GM04504 (cell line): ENCODE measurements at places on chromosomes 4 and X.
A peak's percentile ranks its signal among the peaks of the same experiment; 100 is the strongest.

GRCh38 chrX:54042609-54043021 lies 1.7 kb downstream of the PHF8 start:
- peak; percentile 25 for DNase-seq

- no peak for DNase-seq
These were observed 455.3 kb downstream of the KCTD8 start for GRCh38 chr4:43993196-43993902.

DNA sequence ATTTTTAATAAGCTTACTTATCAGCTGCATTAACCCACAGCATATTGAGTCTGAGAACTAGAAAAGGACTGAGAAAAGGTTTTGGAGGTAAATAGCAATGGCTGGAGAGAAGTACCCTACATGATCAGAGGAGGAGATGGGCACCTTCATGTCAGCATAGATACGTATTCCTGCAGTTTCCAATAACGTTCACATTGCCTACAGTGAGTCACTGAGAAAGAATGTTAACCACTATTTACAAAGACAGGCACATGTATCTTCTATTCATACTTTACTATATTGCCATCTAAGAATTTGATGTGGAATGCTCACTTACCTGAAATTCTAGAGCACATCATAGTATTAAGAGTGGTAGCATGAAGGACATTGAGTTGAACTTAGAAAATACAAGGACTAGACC lies 92.5 kb downstream of the TLL1 start:
- no peak for DNase-seq

- DNase-seq = no peak
These were observed 40.4 kb downstream of the NSG1 start for GRCh38 chr4:4427121-4427870.

DNA sequence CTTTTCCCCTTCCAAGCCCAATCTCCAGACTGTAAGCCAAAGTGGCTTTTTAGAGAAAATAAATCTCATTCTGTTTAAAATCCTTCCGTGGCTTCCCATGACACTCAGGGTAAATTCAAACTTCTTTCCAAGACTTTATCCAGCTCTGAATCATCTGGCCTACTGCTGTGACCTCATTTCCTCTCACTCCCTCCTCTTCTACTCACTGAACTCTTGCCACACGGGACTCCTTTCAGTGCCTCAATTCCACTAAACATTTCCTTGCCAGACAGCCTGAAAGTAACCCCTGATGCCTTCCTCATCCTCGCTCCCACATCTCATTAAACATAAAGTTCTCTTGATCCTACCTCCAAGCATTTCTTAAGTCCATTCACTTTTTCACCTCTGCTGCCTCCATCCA lies 27.8 kb upstream of the RNF128 start:
- DNase-seq = no peak

DNA sequence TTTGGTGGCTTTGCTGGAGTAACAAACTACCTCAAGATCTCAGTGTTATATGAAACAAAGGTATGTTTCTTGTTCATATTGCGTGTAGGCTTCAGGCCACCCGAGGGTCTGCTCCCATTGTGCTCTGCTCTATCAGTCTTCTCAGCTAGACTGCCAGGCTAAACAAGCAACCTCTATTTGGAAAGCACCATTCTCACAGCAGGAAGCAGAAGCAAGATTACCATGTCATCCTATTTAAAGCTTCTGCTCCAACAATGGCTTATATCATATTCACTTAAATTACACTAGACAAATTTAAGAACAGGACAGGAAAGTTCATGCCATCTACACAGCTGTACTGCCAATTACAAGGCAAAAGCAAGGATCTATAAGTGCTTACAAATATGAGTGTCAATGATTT lies 385.8 kb downstream of the PPARGC1A start:
- no peak for DNase-seq

- DNase-seq = no peak
These were observed 126.9 kb upstream of the BCOR start for GRCh38 chrX:40224658-40225057.

GRCh38 chr4:149161247-149161646 lies 654.4 kb downstream of the IQCM start:
- DNase-seq = peak; percentile 83

- no peak for DNase-seq
These were observed 37.2 kb downstream of the PCGF3 start for GRCh38 chr4:742742-743311.

DNA sequence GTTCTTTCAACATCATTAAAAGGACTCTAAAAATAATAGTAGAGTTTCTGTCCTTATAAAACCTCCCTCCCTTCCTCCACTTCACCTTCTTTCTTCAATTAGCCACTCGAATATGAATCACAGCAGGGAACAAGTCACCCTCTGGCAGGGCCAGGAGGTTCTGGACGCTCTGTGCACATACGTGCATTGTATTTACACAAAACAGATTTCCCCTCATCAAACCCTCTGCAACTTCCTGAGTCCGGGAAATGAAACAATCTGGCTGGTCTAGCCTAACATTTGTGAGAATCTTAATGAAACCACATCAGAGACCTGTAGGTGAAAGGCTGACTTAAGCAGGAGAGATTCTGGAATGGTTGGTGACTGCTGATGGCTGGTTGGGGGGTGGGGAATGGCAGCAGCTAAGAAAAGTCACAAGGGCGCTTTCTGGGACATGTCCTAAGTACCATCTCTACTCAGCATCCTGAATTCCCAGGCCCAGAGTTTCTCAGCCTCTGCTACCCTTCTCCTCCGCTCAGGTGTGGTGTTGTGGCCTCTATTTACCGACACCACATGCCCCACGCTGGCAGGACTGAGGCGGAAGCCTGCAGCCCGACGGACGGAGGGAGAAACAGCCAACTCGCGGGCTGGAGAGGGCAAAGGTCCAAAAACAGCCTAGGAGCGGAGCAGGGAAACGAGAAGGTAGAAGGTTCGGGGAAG lies 1.0 kb downstream of the ZDHHC9 start:
- no peak for DNase-seq

- DNase-seq = no peak
These were observed 11.7 kb upstream of the PTPN13 start for GRCh38 chr4:86582410-86582809.

- no peak for DNase-seq
These were observed 292.3 kb upstream of the FSTL5 start for GRCh38 chr4:162456106-162456505.

DNA sequence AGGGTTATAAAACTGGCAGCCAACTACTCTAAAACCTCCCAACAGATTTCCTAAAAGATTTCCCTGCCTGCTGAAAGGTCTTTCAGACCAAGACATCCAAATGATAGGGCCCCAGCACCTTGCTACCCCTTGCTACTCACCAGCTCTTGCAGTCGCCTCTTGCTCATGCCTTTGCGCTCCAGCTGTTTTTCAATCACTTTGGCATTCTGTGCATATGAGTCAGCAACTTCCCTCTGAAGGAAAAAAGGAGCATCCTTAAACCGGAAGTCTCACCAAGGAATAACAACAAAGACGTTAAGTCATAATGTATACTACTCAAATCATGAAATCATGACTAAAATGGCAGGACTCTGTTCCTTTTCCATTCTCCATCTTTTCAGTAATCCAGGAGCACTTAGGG lies 24.0 kb downstream of the STEEP1 start:
- DNase-seq = peak; percentile 29

DNA sequence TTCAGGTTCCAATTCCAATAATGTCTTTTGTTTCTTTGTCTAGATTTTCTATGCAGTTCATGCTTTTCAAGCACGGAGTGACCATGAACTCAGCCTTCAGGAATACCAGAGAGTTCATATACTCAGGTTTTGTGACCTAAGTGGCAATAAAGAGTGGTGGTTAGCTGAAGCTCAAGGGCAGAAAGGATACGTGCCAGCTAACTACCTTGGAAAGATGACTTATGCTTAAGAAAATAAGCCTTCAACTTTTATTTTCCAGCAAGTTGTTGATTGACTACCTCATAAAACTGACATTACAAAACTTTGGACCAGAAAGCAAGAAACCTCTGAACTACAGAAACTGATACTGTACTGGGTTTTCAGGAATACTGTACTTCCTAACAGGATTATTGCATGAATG lies 30.8 kb downstream of the INTS12 start:
- no peak for DNase-seq

DNA sequence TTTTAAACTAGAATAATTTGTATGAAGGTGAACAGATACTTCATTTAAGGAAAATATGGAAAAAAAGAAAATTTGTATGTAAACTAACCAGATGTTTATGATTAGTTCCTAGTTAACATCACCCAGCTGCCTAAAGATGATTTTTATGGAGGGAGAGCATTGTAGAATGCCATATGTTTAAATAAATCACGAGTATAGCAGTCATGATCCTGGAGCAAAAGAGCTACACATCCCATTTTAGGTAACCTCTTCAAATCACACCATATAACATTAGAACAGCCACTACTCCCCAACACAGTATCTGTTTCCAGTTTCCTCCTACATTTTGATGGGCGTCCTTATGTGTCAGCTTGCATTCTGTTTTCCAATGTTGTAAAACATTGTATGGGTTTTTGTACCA lies 571.9 kb upstream of the FAM241A start:
- no peak for DNase-seq

- no peak for DNase-seq
These were observed 116.2 kb upstream of the SLC4A4 start for GRCh38 chr4:71222661-71223060.

DNA sequence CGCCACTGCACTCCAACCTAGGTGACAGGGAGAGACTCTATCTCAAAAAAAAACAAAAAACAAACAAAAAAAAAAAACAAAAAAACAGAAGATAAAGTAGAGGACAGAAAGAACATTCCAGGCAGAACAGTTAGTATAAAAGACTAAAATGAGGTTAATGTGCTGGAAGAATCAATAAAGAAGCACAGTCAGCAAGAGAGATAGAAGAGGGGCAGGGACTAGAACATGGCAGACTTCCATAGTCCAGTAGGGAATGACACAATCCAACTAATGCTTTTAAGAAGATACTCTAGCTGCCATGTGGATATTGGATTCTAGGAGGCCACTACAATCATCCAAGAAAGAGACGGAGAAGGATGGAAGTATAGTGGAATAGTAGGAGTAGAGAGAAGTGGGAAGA lies 11.6 kb downstream of the ADGRG2 start:
- no peak for DNase-seq

GRCh38 chrX:10617999-10618351 lies 2.4 kb downstream of the MID1 start:
- DNase-seq = no peak

GRCh38 chr4:25769251-25769650 lies 93.5 kb downstream of the SEL1L3 start:
- no peak for DNase-seq

DNA sequence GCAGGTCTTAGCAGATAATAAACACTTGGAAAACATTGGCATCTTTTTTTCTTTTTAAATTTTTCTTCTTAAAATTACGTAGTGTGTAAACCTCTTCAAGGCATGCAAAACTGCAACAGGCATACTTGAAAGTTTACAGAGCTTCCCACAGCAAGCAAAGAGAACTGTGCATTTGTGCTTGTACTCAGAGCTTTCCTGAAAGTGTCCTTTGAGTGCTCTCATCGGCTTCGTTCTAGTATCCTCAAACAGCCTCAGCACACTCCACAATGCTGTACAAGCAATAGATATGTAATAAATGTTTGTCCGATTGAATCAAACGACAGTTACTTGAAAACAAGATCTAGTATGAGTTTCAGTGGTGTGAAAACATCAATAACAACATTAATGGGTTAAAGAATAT lies 227.5 kb downstream of the PAPSS1 start:
- no peak for DNase-seq

DNA sequence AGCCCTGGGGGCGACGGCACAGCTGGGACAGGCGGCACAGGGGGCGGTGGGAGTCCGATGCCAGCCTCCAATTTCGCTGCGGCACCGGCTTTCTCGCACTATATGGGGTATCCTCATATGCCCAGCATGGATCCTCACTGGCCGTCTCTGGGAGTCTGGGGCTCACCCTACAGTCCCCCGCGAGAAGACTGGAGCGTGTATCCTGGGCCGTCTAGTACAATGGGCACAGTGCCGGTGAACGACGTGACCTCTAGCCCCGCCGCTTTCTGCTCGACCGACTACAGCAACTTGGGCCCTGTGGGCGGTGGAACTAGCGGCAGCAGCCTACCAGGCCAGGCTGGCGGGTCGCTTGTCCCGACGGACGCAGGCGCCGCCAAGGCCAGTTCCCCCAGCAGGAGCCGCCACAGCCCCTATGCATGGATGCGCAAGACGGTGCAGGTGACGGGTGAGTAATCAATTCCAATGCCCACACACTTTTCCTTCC lies 500 bp downstream of the CDX4 start:
- no peak for DNase-seq

- DNase-seq = no peak
These were observed 103.8 kb downstream of the RTL5 start for GRCh38 chrX:72027914-72028307.

GRCh38 chr4:75705198-75705977 lies 19.0 kb upstream of the USO1 start:
- no peak for DNase-seq

- no peak for DNase-seq
These were observed 131.6 kb upstream of the GRID2 start for GRCh38 chr4:92172203-92172602.

- DNase-seq = no peak
These were observed 47.9 kb downstream of the BEND4 start for GRCh38 chr4:42104521-42104920.

- DNase-seq = no peak
These were observed 404.7 kb upstream of the CNKSR2 start for GRCh38 chrX:20969565-20969964.

GRCh38 chr4:183438458-183439113 lies 5.8 kb upstream of the CDKN2AIP start:
- DNase-seq = no peak

DNA sequence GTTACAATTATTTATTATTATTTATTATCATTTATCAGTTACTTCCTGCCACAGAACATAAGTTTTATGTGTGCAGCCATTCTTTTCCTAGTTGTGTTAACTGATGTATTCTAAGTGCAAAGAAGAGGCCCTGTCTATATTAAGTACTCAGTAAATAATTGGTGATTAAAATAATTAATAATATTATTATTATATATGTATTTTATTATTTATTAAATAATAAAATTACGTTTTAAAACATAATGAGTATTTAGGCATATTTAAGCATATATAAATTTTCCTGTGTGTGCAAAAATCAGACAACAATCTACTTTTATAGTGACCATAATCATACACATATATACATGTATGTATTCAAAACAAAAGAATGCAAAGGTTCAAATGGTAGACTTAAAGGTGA lies 1871.6 kb upstream of the IGFBP7 start:
- no peak for DNase-seq

DNA sequence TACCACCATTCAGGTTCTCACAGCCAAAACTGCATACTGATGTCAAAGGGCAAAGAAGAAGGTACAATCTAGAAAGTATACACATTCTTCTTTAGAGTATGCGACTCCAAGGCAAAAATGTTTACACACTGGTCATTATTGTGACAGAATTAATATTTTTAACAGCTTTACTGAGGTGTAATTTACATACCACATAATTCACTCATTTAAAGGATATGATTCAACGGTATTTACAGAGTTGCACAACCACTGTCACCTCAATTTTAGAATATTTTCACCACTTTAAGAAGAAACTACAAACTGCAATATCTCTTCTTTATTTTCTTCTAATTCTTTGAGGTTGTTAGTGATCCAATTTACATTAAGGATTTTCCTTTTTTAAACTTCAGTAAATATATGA lies 325.4 kb upstream of the SMIM31 start:
- DNase-seq = no peak

- DNase-seq = no peak
These were observed 144.6 kb upstream of the MAP9 start for GRCh38 chr4:155521382-155521781.

- no peak for DNase-seq
These were observed 104.5 kb upstream of the MAOA start for GRCh38 chrX:43551590-43551989.
